Activated CD4-positive, alpha-beta T cell treated with anti-CD3 and anti-CD28 coated beads, Interleukin-2, amount 10 ng/mL, durations not matched to agents 7 days and 5 days (primary cell): ENCODE measurements at places on chromosomes 6 and 20. TPM values are rescaled to one million over a fixed set of nuclear protein-coding genes. Genes with fewer than 3 reads are reported as not detected.

The CDH4 gene
- total RNA-seq, result not detected

The MAS1 gene
- total RNA-seq, result not detected

The RIMS1 gene
- not detected for total RNA-seq

The CGA gene
- not detected for total RNA-seq

The IRF4 gene
- total RNA-seq, result 126 TPM

The HLA-F gene
- 372 TPM for total RNA-seq

- DNase-seq, result no peak
Observed at GRCh38 chr6:22036275-22036674, 260.6 kb downstream of the PRL start.

DNA sequence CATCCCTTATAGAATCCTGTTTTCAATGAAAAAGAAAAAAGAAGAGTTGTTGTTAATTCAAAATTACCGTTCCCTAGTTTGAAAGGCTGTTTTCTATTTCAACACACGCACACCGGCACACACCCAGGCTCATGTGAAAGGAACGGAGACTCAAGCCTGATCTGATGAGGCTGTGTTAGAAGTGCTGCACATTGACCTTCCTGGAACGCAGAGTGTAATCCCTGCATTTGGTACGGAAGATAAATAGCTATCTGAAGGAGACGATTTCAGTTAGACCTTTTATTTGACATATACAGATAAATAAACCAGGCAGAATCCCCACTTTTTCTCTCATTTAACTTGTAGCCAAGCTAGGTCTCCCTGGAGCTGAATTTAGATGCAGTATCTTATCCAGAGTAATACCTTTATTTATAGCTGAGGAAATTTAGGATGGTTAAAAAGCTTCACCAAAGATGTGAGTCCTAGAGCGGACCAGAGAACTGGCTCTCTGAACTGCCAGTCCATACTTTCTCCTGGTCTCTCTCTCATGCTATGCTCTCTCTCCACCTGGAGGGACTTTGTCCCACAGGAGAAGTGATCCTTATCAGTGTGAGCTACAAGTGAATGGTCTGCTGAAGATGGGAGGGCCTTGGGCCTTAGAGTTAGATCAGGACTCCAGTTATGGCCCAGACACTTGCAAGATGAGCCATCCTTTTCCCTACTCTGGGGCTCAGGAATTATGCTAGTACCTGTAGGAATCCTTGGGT, 30.6 kb downstream of the MAP3K4 start:
- no peak for DNase-seq

- no peak for DNase-seq
Observed at GRCh38 chr6:74044417-74045096, 348.6 kb downstream of the CD109 start.

GRCh38 chr6:383856-384255, 7.7 kb upstream of the IRF4 start:
- DNase-seq, result no peak

GRCh38 chr6:159953091-159953601, 15.7 kb upstream of the IGF2R start:
- DNase-seq, result no peak

DNA sequence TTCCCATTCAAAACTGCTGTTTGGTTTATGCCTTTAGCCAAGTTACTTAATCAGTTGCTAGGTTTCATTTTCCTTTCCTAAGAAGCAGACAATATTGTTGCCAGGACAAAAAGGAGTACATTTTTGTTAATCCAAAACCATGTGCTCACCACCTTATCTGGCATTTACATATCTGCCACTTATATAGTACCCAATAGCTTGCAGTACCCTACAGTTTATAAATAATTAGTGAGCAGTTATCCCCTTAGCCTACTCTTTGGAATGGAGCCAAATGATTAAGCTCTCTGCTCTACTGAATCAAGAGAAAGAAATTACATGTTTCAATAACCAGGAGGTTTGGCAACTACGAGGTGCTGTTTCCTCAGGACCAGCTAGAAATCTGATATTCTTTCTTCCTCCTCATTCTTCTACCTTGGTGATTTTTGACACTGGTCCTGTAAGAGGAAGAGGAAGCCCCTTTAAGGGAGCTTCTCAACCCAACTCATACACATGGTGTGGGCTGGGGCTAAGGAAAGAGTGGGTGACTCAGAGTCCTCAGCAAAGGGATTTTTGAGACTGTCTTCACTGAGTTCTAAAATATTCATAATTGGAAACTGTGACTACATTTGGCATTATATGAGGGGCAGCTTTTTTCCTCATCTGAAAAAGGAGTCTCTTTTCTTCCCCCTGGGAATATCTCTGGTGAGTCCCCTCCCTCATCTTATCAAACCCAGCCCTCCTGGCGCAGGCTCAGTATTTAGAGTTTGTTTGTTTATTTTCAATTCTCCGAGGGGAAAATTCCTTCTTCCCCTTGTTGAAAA, 1.5 kb downstream of the ZNFX1 start:
- peak; percentile 33 for DNase-seq

- no peak for DNase-seq
Observed at GRCh38 chr6:36020154-36020553, 4.3 kb downstream of the SLC26A8 start.

DNA sequence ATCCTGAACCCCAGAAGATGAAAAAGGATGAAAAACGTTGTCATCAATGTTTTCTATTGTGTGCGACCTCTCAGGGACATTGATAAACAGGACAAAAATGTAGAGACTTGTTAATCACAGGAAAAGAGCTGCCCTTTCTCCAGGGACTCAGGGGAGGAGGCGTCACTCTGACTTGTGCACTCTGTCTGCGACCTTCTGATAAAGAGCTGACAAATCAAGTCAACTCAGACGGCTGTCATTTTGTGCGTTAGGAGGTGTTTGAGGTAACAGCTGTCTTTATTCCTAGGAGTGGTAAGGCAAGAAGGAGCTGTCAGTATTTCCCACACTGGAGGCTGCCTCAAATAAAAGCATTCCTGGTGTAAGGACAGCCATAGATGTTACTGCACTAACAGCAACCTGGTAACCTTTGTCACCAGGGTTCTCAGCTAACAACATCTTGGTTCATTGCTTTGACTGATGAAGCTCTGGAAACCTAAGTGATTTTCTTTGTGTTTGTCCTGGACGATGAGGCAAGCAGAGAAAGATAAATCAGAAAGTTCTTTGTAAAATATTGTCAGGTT, 38.6 kb upstream of the NXT1 start:
- DNase-seq, result no peak

GRCh38 chr6:52598123-52598823, 21.4 kb upstream of the TRAM2 start:
- peak; percentile 35 for DNase-seq

DNA sequence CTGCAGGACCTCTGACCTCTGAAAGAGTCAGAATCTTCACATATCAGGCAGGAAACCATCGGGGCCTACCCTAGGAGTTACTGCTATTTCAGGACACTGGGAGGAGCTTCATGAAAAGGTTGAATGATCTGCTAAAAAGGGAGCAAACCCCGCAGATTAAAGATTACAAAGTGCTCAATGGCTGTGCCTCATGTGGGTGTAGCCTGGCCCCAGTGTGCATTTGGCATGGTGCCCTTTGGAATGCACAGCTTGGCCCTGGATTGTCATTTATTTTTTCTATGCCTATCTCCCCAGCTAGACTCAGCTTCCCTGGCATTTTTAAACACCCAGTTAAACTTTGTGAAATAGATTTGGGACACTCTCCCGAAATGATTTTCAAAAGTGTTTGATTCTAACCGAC, 368.5 kb upstream of the SPTLC3 start:
- no peak for DNase-seq

DNA sequence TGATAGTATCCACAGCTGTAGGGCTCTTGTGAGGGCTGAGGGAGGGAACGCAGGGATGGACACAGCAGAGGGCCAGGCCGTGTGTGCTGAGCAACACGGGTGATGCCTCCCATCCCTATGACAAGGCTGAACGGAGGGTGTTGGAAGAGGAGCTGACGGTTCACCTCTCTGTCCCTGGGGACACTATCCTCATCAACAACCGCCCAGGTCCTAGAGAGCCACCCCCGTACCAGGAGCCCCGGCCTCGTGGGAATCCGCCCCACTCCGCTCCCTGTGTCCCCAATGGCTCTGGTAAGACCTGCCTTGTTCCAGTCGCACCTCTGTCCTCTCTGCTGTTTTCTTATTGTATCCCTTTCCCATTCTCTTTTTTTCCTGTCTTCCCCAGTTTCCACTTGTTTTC, 10.1 kb downstream of the DDR1 start:
- DNase-seq, result no peak

DNA sequence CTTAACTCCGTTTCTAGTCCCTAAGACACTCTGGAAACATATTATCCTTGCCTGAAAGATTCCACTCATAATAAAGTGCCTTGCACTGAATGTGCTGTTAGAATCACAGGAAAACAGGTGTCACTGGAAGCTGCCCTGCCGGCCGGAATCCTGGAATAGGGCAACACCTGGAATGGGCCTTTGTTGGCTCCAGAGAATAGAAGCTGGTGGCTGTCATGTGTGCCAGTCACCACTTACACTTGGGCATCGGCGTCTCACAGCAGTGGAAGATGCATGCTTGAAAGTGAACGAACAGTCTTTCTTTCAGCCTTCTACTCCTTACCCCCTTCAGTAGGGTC, 90.8 kb upstream of the AFDN start:
- DNase-seq, result no peak

DNA sequence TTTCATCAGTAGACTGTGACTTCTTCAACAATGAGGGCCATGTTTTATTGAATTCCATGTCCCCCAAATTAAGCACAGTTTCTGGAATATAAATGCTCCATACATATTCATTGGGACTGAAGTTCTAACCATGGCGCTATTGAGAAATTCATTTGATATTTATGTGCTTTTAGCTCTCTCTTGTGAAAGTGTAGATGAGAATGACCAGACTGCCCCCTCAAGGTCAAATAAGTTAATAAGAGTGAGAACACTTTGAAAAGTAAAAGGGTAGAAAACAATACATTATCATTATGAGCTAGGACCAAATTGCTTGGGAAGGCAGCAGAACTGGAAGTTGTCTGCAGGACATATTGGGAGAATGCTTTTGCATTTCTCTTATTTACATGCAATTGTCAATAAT, 597.9 kb downstream of the EPM2A start:
- no peak for DNase-seq

DNA sequence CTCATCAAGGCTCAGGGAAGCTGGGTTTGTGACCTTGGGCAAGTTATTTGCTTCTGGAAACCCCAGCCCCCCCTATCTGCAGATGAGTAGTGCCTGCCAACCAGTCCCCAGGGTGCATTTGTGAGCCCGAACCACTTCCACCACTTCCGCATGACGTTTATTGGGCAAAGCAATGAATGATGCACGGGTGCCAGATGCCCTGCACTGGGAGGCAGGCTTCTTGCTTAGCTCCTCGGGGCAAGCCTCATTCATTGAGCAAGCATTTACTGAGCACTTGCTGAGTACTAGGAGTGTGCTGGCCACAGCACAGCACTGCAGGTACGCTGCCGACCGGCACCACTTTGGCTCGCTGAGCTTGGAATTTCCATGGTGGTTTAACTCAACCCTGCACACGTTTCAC, 60.2 kb downstream of the GNAS-AS1 start:
- no peak for DNase-seq

DNA sequence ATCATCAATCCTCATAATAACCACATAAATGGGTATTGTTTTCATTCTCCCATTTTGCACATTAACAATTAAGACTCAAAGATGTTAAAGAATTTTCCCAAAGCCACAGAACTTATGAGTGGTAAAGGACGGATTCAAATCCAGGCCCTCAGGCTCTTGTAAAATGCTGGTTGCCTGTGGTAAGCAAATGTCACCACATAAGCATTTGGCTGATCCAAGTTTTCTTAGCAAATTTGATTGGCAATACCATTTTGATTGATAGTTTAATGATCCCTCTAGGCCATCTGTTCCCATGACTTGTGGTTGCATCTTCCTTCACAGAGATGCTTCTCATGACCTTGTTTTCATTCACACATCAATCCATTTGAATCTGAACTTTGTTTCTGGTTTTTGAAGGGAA, 252.0 kb upstream of the RIN2 start:
- DNase-seq, result no peak

GRCh38 chr20:57748601-57749130, 38.9 kb upstream of the PMEPA1 start:
- DNase-seq, result peak; percentile 8

- DNase-seq, result no peak
Observed at GRCh38 chr6:133286765-133287164, 45.6 kb downstream of the EYA4 start.

GRCh38 chr20:20204256-20204655, 151.9 kb downstream of the CFAP61 start:
- no peak for DNase-seq

GRCh38 chr20:49561256-49561655, 6.7 kb downstream of the PTGIS start:
- no peak for DNase-seq
